ENCODE measurements at places on chromosomes 6 and 20. TPM values are rescaled to one million over a fixed set of nuclear protein-coding genes. Genes with fewer than 3 reads are reported as not detected.

GRCh38 chr6:56299916-56300315 is 52.5 kb upstream of the COL21A1 start:
- DNase-seq: no peak

DNA sequence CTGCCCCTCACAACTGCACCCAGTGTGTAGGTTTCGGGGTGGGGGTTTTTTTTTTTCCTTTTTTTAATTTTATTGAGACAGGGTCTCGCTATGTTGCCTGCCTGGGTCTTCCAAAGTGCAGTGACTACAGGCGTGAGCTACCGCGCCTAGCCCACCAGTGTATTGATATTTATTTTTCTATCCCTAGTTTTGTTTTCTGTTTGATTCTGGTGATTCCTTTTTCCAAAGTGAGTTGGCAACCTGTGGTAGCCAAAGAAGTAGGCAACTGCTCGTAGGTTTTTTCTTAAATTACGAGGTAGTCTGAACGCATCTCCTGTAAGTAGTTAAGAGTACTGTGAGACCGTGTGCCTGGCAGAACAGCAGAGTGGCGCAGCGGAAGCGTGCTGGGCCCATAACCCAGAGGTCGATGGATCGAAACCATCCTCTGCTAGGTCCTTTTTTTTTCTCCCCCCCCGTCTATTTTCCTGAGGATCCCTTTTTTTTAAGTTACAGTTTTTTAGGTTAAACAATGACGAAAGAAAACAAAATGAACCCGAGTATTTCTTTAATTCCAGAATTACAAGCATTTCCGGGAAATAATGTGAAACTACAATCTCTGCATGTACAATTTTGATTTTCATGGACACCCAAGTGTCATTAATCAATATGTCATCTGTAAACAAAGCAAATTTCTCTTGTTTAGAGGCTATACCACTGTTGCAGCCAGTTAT is 78.7 kb upstream of the BTN3A2 start:
- DNase-seq: peak; percentile 86

DNA sequence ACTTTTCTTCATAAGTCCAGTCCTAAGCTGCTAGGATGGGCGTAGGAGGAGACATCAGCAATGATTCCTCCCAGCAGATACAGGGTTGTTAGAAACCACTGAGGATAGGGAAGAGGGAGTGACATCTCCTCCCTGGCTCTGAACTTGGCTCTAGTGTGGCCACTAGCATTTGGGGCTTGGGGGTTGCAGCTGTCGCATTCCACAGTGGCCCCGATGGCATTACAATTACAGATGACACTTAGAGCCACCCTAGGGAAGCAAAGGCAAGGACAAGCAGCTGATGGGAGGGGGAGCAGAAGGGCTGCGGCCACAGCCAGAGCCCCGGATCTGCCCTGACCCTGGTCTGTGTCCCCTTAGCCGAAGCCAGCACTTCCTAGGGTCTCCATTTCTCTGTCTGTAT is 9.5 kb upstream of the CDKN1A start:
- no peak for DNase-seq

- DNase-seq: no peak
Measured at GRCh38 chr6:119137194-119138072, 59.0 kb upstream of the FAM184A start.

DNA sequence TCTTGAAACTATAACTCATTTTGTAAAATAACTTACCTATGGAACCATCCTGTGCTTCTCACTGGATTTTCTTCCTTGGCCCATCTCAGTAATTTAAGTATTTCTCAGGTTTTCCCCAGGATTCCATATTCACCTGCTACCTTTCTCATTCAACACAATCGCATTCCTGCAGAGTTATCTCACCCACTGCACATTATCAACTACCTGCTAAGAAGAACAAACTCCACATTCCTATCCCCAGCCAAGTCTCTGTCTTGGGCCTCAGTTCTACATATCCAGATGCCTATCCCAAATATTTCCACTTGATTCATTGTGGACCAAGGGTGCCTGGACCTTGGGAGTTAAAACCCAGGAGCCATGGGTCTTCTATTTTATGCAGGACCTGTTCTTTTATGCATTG is 60.2 kb upstream of the KCNQ5 start:
- no peak for DNase-seq

DNA sequence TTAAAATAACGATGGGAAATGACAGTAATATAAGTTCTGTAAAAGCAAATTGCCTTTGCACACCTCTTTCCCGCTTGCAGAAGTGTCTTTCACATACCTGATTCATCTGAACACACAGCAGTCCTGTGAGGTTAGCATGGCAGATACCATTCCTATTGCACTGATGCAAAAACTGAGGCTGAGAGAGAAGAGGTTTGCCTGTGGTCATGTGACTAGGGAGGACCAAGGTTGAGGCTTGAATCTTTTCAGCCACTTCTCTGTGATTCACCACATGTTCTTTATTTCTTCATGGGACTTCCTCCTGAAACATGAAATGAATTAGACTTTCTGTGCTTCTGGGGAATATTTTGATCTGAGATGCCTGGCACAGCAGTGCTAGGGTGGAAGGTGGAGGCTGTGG is 92.9 kb downstream of the VEGFA start:
- no peak for DNase-seq

The TP53TG5 gene
- 0.96 TPM for polyA plus RNA-seq

The CST5 gene
- polyA plus RNA-seq: 0.54 TPM

The CCND3 gene
- 28.1 TPM for polyA plus RNA-seq
